ENCODE measurements at places on chromosomes 11 and 22.
A peak's percentile ranks its signal among the peaks of the same experiment; 100 is the strongest.

GRCh38 chr22:28983190-28983589, 78.4 kb downstream of the C22orf31 start:
- DNase-seq, result no peak

- DNase-seq, result no peak
Observed at GRCh38 chr11:118441770-118442275, 5.5 kb downstream of the KMT2A start.

- DNase-seq, result no peak
Observed at GRCh38 chr11:86869531-86869930, 69.2 kb downstream of the PRSS23 start.

GRCh38 chr11:10388101-10388500, 67.0 kb upstream of the AMPD3 start:
- DNase-seq, result no peak

- no peak for DNase-seq
Observed at GRCh38 chr11:100980156-100980555, 149.5 kb downstream of the PGR start.

- DNase-seq, result peak; percentile 51
Observed at GRCh38 chr11:69348414-69349235, 54.7 kb downstream of the MYEOV start.

DNA sequence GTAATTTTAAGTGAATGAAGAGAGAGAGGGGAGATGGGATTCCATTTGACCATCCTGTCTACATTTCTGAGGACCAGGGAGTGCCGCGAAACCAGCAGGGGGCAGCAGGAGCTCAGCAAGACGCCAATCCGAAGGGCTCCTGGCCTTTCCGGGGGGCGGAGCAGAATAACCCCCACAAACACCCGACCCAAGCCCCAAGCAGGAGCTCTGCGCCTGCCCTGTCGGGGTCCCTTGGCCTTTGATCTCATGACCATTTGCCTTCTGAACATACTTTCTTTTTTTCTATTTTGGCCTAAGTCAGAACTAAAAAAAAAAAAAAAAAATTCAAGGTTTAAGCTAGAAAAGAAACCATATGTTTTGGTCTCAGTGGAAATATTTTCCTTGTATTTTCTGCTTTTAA, 21.9 kb upstream of the SCN2B start:
- peak; percentile 91 for DNase-seq

GRCh38 chr11:121589946-121590537, 137.3 kb upstream of the SORL1-AS1 start:
- DNase-seq, result no peak

DNA sequence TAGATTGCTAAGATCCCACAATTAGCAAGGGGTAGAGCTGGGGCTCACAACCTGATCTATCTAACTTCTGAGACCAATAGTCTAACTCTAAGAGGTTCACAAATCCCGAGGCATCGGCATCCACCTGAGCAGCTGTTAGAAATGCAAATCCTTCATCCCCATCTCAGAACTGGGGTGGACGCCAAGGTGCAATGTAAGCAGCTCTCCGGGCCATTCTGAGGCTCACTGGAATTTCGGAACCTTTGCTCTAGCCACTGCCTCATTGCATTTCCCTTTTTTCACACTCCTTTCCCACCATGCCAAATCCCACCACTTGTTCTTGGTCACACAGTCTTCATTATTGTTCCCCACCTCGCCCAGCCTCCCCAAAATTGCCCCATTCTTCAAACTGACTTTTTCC, 29.8 kb downstream of the MAML2 start:
- DNase-seq, result no peak

DNA sequence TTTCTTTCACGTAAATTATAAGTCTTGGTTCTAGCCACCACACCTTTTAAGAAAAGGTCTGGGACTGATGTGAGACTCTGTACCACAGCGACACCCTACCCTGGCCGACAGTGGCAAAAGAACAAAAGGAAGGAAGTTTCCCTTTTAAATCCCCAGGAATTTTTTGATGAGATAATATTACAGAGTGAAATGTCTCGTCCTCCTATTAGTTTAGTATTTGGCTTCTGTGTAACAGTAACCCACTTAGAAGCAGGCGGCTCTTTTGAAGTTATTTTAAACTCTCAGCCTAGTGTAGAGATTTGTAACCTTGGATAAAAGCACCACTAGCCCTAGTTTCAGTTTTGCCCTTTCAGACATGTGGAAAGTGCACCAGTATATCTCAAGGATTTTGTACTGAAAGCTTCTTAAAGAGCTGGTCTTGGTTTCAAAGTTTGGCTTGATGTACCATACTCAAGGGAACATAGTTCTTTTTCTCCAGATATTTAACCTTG, 84.1 kb downstream of the C22orf31 start:
- DNase-seq, result no peak

DNA sequence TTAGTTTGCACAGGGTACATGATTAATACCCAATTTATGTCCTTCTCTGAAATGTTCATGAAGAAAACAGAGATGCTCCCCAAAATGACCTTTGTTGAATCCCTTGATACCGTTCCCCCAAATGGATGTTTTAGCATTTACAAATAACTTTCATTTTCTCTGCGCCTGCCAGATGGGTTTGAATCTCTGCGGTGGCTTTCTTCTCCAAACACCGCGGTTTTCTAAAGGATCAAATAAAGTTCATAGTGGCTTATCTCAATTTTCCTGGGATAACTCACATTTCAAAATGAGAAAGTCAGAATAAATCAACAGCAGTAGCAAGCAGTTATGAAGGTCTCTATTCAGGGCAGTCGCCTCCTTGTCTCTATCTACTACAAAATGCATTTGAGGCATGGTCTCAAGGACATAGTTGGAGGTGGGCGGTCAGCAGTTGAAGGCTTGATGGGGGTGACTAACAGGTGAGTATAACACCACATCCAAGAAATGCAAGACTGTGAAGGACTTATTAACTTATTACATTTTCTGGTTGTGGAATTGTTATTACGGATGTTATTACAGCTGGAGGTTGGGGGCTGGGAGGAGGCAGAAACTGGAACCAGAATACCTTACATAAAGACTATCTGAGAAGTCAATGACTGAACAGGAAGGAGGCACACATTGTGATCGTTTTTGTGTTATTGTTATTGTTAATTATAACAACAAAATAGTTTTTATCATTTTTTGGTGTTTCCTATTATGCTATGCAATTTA, 1513.3 kb downstream of the FAM181B start:
- DNase-seq, result no peak
